ENCODE measurements at places on chromosomes 11 and 22.

- no peak for DNase-seq
Measured at GRCh38 chr11:6453152-6453551, 12.4 kb upstream of the HPX start.

DNA sequence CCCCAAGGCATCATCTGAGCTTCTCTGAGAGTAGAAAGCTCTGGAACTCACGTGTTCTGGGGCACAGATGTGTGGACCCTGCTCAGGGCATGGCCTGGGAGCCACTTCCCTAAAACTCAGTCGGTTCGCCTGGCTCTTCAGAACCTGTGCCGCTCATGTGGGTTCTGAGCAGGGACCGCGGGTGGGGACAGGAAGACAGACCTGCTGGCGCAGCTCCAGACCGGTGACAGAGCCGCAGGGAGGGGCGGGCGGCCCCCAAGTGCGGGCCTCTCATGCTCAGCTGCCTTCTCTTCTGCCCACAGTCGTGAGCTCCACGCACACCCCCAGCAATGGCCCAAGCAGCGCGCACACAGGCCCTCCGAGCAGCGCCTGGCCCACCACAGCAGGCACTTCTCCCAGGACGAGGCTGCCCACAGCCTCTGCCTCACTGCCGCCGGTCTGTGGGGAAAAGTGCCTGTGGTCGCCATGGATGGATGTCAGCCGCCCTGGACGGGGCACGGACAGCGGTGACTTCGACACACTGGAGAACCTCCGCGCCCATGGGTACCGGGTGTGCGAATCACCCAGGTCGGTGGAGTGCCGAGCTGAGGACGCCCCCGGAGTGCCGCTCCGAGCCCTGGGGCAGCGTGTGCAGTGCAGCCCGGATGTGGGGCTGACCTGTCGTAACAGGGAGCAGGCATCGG lies 24.2 kb downstream of the MUC5AC start:
- no peak for DNase-seq

GRCh38 chr11:131886201-131886600 lies 515.8 kb downstream of the NTM start:
- DNase-seq, result no peak

GRCh38 chr11:47395223-47396048 lies 13.0 kb upstream of the SLC39A13 start:
- no peak for DNase-seq
